AG10803 (cell line): ENCODE measurements at places on chromosomes 11 and 22.
A peak's percentile ranks its signal among the peaks of the same experiment; 100 is the strongest.

- no peak for DNase-seq
These were observed 301.4 kb upstream of the PDGFD start for GRCh38 chr11:104465321-104465720.

GRCh38 chr11:134372961-134373360 is 39.1 kb downstream of the B3GAT1 start:
- DNase-seq: no peak

DNA sequence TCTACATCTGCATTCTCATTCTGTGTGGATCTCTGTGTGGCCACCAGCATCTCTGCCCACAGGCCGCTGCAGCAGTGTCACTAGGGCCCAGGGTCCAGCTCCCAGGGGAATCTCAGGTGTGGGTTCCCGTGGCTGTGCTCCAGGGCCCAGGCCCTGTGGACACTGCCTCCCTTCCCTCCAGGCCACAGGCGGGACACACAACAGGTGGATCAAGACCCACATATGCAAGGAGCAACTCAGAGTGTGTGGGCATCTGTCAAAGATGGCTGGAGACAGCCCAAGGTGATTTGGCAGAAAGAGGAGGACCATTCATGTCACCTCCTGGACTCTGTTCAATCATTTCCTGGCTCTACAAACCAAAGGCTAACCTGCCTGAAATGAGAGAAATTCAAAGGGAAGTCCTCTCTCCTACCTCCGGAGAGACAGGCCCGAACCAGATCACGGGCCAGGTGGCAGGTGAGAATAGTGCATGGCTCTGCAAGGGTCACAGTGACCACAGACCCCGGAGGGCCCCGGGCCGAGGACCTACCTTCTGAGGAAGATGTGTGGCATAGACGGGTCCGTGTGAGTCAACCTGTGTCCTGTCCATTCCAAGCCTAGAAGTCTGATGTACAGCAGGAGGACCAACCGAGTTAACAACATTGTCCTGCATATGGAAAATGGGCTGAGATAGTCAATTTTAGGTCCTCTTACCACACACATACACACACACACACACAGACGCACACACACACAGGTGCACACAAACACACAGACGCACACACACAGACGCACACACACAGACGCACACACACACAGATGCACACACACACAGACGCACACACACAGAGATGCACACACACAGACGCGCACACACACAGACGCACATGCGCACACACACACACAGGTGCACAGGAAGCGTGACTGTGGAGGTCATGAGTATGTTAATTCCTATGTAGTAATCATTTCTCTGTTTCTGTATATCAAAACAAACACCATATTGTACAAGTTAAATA is 1068.5 kb downstream of the BRD1 start:
- DNase-seq: no peak

DNA sequence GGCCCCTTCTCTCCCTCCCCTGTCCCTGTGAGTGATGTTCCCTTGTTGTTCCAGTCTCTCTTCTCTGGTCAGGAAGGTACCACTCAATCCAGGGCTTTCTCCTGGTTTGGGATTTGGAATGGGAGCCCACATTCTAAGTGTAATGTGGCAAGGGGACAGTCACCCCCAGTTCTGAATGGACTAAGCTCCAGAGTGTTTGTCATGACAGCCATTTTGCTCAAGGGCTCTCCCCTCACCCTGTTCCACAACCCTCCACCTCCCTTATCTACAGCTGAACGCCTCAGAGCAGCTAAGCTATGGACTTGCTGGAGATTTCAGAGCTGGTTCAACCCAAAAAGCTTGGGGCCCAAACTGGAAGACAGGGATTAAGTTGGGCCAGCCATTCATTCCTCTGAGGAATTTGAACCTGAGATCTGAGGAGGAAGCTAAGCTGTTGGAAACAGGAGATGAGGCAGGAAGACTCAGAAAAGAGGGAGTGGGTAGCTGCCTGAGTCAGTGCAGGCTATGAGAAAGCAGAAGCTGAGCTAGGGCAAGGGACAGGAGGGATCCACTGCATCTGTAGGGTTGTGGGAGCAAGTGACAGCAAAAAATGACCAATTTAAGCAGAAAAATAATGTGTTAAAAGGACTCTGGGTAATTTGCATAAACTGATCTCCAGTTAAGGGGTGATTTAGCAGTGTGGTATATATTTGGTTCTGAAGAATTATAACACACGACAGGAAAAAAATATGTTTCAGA is 22.9 kb upstream of the FCHSD2 start:
- no peak for DNase-seq

DNA sequence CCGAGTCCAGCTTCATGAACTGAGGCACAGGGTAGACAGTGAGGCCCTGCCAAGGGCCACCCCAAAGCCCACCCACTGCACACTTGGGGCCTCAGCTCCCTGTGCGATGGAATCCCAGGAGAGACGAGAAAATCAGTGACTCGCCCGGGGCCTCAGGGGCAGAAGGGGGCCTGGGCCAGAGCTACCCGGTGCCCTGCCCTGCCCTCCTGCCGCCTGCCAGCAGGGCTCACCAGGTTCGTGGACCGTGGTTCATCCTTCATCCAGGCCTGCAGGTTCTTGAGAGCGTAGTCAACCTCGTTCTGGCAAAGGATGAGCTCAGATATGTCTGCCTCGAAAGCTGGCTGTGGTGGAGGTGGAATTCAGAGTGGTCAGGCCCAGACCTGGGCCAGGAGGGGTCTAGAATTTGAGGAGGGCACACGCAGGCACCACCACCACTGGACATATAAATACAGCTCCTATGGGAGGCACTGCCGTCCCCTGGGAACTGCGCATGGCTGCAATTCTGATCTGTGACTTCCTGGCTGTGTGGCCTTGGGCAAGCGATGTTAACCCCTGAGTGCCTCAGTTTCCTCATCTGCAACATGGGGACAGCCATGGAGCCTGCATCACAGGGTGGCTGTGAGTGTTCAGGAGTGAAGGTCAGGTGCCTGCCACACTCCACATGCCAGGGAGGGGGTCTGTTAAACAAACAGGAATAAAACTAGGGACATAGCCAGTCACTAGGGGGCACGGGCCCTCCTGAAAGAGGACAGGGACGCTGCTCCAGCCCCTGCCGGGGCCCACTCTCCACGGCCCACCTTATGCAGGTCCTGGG is 7.5 kb downstream of the ALDH3B2 start:
- DNase-seq: no peak

- DNase-seq: peak; percentile 77
These were observed 136.3 kb downstream of the PKNOX2 start for GRCh38 chr11:125300791-125301218.

GRCh38 chr22:50490531-50491308 is 4.1 kb downstream of the MIOX start:
- no peak for DNase-seq

DNA sequence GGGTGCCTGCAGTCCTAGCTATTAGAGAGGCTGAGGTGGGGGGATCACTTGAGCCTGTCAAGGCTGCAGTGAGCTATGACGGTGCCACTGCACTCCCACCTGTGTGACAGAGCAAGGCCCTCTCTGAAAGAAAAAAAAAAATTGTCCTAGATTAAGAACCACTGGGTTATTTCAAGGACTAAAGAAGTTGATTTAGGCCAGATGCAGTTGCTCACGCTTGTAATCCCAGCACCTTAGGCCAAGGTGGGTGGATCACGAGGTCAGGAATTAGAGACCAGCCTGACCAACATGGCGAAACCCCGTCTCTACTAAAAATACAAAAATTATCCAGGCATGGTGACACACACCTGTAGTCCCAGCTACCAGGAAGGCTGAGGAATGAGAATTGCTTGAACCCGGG is 129.0 kb downstream of the MRTFA start:
- no peak for DNase-seq

DNA sequence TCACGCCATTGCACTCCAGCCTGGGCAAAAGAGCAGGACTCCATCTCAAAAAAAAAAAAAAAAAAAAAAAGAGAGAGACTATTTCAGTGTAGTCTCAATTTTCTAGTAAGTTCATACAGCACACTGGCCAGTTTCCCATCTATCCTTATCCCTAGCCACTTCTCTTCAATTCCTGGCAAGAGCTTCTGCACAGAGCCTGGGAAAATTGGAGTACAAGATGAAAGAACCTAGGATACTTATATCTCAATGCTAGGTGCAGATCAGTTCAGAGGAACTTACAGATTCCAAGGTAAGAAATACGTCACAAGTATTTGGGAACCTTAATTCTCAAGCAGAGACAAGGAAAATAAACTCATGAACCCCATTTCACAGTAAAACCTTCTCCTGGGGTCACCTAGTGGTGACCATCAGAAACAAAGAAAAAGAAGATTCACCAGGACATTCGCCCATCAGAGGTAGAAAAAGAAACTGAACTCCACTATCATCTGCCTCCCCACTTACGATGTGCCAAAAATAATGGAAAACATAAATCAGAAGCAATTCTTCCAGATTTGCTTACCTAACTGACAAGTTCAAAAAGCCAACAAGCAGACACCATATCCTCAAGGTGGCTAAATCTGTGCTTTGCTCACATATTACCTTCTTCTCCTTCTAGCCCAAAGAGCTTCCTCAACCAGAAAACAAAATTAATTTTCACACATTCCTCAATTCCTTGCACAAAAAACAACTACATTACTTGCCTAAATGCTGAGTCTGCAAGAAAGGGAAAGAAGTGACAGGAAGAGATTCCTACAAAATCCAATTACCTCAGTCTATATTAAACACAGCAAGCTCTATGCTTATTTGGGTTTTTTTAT is 4.9 kb downstream of the DENND5A start:
- no peak for DNase-seq

GRCh38 chr11:19597206-19597605 is 115.4 kb upstream of the NAV2 start:
- peak; percentile 76 for DNase-seq

GRCh38 chr11:113572136-113572735 is 97.0 kb upstream of the DRD2 start:
- peak; percentile 62 for DNase-seq

DNA sequence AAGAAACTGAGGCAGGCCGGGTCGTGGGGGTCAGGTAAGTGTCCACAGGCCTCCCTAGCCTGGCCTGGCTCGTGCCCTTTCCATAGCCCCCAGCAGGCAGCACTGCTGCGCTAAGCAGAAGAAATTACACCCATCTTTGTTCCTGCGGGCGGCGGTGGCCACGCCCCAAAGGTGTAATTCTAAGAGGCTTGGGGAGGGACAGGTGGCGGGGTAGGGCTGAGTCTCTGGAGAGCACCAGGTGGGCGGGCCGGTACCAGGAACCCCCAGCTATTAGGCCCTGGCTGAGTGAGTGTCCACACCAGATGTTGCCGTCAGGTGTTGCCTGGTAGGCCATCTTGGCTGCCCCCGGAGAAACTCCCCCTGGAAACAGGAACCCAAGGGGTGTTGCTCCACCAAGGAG is 12.3 kb upstream of the ARAP1 start:
- no peak for DNase-seq

DNA sequence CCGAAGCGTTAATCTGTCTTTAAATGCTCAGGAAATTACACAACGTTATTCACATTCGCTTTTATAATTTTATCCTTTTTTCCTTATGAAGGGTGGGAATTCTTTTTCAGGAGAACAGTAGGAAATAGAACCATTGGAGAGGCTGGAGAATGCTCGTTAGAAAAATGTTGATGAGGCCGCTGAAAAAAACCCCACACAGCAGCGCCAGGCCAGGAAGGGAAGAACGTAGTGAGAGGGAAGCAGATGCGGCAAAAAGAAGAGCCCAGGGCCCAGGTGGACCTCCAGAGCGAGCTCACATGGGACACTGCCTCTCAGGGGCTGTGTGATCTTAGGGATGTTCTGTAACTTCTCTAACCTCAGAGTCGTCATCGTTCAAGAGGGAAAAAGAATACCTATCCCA is 691.6 kb downstream of the OPCML start:
- no peak for DNase-seq

GRCh38 chr11:125412509-125412908 is 83.6 kb downstream of the FEZ1 start:
- no peak for DNase-seq

- peak; percentile 84 for DNase-seq
These were observed at the start of the genes EML3 and ROM1 for GRCh38 chr11:62612366-62613290. Gene EML3 (minus strand): TSS chr11:62612775. CDS start chr11:62612457, 318 bp downstream. Gene ROM1 (plus strand): TSS chr11:62613257. CDS start chr11:62613282, 25 bp downstream.

GRCh38 chr11:117345039-117345438 is 17.4 kb downstream of the CEP164 start:
- DNase-seq: peak; percentile 8

DNA sequence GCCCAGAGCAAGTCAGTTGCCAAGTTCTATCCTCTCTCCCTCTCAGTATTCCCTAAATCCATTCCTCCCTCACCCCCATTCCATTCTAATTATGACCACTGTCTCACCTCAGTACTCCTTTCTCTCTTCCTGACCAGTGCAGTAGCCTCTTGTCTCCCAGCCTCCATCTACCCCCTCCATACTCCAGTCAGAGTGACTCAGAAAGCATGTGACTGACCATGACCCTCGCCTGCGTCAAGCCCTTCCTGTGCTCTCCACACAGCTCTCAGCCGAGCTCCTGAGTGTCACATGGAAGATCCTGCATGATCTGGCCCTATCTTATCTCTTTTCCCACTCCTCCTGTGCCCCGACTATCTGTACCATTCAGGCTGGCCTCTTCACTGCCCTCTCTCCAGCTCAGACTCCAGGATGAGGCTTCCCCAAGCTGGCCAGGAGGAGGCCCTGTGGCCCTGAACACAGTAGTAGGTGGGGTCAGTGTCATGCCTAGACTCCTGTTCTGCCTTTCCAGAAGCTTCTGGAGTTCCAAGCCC is 42.6 kb downstream of the NEU3 start:
- DNase-seq: peak; percentile 76

- DNase-seq: no peak
These were observed 90.5 kb upstream of the DBX1 start for GRCh38 chr11:20250644-20251247.

GRCh38 chr11:35911616-35912165 is 32.2 kb upstream of the LDLRAD3 start:
- DNase-seq: no peak

DNA sequence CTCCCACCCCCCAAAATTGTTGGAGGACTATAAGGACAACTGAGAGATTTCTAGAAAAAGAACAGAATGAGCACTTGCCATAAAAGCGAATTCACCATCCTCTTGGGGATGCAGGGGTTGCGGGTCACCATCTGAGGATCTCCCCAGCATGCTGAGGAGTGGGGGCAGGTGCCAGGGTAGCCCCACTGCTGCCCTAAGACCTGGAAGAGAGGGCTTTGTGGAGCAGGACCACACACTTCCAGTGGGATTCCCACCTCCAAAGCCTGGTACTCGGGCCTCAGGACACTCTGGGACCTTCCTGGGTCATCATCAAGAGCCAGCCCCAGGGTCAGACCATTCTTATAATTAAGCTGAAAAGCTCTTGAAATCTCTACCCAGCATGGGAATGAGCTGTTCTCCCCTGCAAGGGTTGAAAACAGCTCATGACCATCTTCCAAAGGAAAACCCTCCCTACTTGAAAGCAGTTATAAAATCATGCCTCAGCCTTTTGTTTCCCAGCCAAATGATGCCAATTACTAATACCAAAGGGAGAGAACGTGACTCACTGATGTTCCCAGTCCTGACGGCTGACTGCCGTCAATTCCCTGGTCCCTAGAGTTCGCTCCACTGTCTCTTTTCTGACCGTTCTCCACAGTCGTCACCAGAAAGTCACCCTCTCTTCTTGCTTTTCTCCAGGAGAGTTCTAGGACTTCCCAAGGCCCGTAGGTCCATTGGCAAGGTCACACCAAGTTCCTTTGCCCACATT is 76.8 kb upstream of the CREB3L1 start:
- DNase-seq: peak; percentile 15
